ENCODE measurements at places on chromosomes 5 and 9.

DNA sequence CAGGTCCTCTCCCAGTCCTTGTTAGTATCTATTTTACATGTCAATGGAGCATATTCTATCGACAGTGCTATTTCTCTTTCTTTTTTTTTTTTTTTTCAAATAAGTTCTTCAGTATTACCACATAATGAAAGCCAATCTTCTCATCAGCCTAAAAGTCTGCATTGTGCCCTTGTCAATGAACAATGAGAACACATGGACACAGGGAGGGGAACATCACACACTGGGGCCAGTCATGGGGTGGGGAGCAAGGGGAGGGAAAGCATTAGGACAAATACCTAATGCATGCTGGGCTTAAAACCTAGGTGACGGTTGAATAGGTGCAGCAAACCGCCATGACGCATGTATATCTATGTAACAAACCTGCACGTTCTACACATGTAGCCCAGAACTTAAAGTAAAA lies 47.7 kb upstream of the TEX48 start:
- DNase-seq, result no peak

DNA sequence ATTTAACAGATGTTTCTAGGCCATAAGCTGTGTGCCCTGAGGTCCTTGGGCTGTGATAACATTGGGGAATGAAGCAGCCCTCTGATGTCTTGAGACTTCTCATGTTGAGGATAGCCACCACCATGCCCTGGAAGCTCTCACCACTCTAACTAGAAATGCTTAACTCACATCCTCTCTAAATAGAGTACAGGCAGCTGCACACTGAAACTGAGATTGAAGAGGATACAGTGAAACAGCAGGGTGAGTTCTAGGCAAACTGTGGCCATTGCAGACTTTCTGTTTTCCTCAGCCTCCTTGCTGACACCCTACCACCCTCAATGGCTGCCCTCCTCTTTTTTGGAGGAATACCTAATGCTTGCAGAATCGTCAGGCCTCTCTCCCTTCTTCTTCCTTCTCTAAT lies 22.4 kb downstream of the UTP15 start:
- no peak for DNase-seq

DNA sequence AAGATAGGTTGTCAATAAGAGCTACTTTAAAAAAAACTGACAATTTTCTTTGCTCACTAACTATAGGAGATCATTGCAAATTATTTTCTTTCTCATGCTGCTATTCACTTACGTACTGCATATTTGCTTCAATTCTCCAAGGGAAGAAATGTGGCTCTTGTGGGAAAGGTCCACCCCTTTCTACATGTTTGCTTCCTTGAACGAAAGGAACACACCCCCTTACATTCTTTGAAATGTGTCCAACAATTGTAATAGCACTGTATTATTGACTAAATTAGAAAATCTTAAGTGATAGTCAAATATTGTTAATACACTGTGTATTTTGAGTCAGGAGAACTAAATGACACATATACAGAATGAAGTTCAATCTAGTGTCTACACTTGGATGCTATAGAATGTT lies 5.2 kb downstream of the MEF2C start:
- no peak for DNase-seq

DNA sequence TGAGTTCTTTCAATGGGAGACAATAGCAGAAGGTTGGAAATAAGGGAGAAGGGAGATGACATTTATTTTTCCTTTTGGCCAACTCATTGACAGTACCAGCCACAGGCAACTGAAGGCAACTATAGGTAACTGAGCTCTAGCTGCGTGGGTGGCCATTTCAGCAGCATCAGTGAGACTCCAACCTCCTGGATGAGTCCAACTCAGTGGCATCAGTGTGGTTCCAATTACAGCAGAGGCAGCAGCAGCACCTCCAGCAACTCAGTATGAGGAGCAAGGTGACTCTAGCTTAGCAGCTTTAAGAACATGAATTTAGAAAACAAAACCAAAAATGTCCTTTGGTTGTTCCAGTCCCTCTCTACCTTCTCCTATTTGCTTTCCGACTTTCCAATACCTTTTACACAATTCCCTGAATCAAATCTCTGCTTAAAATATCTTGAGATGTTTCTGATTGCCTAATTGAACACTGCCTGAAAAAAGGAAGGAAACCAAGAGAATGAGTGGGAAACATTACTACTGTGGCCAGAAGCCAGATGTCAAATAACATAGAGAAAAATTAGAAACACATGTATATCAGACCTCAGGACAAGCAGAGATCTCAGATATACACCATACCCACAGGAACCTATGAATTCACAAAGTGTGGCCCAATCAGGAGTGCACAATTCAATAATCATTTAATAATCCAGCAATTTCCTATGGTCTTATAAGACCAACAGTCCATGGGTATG lies 166.5 kb upstream of the RORB start:
- no peak for DNase-seq

DNA sequence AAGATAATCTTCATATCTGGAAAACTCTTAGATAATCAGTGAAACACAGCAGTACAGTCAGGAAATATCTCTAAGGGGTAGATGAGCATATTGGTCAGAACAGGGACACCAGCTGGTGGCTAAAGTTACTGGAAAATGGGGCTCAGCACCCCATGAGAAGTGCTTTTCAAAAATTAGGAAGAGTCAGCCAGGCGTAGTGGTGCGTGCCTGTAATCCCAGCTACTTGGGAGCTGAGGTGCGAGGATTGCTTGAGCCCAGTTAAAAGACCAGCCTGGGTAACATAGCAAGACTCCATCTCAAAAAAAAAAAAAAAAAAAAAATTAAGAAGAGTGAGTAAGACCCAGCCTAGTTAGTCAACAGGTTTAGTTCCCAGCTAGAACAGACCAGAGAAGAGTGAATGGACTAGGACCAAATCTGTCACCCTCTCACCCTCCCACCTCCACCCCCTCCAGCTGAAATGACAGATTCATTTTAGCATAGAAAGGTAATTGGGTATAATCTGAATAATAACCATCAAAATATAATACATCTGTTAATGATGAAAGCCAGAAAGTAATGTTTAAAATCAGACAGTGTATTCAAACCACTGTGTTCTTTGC lies 120.9 kb downstream of the CDC42SE2 start:
- DNase-seq, result no peak

GRCh38 chr9:19320495-19320894 lies 59.5 kb downstream of the RPS6 start:
- no peak for DNase-seq

- no peak for DNase-seq
Measured at GRCh38 chr5:34928267-34928666, 1.1 kb upstream of the DNAJC21 start.
